Left lobe of liver (tissue), 2 donors: ENCODE measurements at places on chromosomes 6 and 20.

- DNase-seq = no peak
These were observed 255.4 kb downstream of the OGFRL1 start for GRCh38 chr6:71544028-71544427.

DNA sequence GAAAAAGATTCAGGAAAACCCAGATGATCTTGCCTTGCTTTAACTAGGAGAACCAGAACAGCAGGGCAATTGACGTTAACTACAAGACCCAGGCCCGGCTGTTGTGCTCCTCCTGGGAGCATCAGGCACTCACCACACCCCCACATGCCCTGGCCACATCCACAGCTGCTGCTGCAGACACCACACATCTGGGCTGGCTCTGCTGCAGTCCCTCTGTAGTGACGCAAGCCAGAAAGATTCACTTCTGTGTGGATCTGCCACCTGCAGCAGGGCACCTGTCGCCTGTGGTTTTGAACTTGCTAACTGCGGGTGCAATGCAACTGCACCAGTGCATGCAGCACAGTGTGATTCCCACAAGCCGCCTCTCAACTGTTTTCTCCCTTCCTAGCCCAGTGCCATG is 228.8 kb downstream of the SYNDIG1 start:
- peak; percentile 12 for DNase-seq

GRCh38 chr6:37516920-37517405 is 17.3 kb upstream of the CCDC167 start:
- no peak for DNase-seq

DNA sequence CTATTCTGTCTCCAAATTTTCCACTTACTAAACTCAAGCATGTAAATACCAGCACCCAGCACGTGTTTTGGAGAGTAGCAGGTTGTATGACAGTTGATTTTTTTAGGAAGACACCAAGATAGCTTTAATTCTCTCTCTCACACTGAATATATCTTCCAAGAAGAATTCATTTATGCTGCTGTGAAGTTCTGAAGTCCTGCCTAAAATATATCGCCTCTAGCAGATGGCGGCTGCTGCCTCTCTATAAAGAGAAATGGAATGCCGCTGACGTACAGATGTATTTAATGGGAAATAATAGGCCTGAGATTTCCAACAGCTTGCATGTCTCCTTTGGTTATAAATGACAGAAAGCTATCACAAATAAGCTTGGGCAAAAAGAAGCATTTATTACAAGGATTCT is 74.7 kb downstream of the PFDN4 start:
- DNase-seq = no peak

- peak; percentile 63 for DNase-seq
These were observed 132.8 kb downstream of the CDK19 start for GRCh38 chr6:110682460-110682853.

DNA sequence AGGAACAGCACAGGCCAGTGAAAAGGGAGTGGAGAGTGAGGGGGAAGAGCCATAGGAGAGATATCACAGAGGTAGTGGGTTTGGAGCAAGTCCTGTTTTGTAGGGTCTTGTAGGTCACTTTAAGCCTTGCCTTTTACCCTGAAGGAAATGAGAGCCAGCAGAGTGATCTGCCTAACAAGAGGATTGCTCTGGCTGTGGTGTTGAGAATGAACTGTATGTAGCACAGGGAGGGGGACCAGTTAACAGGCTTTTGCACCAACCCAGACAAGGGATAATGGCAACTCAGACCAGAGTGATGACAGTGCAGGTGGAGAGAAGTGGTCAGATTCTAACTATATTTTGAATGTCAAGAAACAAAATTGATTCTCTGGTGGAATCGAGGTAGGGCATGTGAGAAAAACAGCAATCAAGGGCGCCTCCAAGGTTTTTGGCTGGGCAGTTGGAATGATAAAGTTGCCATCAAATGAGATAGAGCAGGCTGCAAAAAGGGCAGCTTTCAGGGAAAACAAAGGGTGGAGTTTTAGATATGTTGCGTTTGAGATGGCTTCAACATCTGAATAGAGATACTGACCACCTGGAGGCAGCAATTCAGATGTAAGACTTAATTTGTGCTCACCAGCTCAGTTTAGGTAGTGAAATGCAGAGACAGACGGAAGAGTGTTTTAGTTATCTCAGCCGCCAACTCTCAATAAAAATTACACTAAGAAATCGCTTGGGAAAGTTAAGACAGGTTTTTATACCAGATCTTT is 134.4 kb upstream of the BTBD3 start:
- no peak for DNase-seq

DNA sequence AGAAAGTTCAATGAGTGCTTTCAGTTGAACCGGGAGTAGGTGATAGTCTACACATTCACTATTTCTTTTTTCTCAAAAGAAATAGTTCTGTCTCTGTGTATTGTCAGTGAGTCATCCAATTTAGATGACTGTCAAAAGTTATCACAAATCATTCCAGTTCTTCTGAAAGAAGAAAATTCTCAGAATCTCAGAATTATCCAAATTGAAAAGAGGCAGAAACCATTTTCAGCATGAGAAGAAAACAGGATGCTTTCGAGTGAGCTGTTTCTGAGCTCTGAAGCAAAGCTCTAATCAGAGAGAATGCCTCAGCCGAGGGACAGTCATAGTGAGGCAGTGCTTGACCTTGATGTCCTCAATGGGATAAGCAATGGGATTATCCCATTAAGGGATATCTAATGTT is 97.9 kb downstream of the HUS1B start:
- no peak for DNase-seq

DNA sequence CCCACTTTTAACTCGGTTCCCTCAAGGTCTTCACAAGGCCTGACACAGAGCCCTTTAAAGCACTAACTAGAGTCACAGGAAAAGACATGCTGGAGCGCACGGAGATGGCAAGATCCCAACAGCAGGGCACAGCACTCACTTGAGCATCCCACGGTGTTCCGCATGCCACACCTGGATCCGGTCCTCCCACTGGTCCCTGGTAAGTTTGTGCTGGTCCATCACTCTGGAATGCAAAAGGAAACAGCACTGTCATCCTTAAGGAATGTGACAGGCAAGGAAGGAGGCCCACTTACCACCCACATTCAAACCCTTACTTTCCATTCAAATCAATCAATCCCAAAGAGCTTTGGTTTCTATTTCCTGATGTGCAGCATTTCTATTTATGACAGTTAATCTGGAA is 34.7 kb downstream of the EZR start:
- DNase-seq = peak; percentile 34

DNA sequence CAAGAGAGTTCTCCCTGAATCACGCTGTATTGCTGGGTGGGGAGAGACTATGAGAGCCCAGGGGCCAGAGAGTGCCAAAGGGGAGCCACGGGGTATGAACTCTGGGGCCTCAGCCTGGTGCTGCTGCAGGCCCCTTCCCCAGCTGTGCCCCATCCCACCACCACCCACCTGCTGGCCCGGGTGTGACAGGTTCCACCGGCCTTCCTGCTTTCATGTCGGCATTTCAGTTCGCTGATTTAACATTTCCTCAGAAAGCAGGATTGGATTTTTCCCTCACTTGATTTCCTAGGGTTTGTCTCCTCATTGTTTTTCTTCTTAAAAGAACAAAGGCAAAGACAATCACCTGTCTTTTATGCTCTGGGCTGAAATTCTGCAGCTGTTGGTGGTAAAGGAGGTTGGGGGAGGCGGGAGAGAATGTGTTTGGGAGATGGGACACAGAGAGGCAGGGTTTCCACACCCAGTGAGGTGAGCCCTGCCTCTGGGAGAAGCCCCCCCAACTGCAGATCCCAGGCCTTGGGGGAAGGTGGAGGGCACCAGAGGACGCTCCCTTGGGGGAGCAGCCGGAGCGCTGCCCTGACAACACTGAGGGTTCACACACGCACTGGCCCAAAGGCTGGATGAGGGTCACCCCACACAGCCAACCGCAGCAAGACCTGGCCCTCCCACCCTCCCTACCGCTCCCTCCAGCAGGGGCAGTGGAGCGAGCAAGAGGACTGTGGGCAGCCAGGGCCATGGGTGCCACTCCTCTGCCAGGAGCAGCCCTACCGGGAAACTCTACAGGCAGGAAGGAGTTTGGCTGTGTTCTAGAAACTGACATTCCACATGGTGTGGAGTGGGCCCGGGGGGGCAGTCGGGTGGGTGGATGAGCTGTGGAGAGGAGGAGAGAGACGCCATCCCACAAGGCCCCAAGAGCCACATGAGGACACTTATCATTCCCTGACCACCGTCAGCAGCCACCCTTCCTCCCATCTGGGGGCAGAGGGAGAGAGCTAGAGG is 10.5 kb upstream of the MLN start:
- DNase-seq = no peak

DNA sequence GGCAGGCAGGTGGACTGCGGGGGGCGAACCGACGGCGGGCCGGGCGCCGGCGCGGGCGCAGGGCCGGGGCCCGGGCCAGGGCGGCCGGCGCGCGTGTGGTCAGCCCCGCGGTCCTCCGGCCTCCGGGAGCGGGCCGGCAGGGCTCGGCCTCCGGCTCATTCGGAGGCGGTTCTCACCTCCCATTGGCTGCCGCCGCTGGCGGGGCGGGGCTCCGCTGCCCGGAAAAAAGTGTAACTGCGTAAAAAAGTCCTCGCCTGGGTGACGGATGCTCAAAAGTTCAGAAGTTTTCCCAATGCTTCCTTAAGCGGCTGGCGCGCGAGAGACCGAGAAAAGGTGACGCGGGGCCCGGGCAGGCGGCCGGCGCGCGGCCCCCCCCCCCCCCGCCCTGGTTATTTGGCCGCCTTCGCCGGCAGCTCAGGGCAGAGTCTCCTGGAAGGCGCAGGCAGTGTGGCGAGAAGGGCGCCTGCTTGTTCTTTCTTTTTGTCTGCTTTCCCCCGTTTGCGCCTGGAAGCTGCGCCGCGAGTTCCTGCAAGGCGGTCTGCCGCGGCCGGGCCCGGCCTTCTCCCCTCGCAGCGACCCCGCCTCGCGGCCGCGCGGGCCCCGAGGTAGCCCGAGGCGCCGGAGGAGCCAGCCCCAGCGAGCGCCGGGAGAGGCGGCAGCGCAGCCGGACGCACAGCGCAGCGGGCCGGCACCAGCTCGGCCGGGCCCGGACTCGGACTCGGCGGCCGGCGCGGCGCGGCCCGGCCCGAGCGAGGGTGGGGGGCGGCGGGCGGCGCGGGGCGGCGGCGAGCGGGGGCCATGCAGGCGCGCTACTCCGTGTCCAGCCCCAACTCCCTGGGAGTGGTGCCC is at the start of gene FOXC1:
TSS of gene FOXC1 (plus strand) at position 268 of the 849 bp plus-strand sequence. CDS start at position 799, 531 bp downstream.
- peak; percentile 86 for DNase-seq

- no peak for DNase-seq
These were observed 25.5 kb upstream of the FKBP1A start for GRCh38 chr20:1418350-1418749.

GRCh38 chr20:15380770-15381169 is 1043.4 kb upstream of the FLRT3 start:
- DNase-seq = no peak

DNA sequence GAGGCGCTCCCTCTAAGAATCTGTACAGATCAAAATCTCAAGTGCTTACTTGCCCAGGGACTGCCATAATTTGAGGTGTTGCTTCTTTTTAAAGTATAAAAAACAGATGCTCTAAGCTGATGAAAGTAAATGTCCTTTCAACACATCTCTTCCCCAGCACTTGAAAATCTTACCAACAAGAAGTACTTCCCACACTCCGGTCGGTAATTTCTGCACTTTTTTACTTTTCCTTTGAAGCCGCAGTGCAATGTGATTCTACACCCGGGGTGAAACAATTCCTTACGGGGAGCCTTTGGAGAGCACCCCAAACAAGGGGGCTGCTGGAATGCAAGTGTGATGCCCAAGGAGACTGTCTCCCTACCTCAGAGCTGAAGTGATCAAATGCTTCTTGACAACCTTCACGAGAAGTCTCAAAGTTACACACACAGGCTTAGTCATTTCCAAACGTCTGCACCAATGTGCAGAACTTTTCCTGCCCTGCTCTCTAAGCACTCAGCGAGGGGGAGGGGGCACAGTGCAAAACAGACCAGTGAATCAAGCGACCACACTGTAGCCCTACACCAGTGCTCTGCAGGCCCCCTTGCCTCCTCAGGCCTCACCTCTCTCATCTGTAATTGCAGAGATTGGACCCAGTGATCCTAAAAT is 56.7 kb downstream of the ATXN1 start:
- no peak for DNase-seq

DNA sequence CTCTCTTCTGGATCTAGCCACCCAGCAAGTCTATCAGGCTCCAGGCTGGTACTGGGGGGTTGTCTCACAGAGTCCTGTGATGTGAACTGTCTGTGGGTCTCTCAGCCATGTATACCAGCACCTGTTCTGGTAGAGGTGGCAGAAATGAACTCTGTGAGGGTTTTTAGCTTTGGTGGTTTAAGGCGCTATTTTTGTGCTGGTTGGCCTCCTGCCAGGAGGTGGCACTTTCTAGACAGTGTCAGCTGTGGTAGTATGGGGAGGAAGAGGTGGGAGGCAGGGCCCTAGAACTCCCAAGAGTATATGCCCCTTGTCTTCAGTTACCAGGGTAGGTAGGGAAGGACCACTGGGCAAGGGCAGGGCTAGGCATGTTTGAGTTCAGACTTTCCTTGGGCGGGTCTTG is 75.8 kb downstream of the SNAP91 start:
- no peak for DNase-seq

DNA sequence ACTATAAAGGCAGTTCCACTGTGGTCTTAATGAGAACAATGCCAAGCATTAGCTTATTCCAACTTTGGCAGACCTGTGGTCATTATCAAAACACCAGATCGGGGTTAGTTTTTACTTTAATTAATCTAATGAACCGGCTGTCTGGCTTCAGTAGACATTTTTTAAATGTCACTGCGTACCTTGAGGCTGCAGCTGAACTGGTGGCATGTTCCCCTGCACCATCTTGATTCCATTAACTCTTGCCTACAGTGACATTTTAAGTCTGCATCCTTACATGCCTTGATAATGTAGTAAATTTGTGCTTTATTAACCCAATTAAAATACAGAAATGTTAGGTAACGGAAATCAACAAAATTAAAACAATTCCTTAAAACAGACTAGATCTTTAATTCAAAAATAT is 127.0 kb downstream of the KIF16B start:
- DNase-seq = no peak

- no peak for DNase-seq
These were observed 4.5 kb downstream of the RIPOR3 start for GRCh38 chr20:50686821-50687220.

GRCh38 chr6:163841326-163841725 is 426.8 kb downstream of the QKI start:
- DNase-seq = no peak

- DNase-seq = no peak
These were observed 238.8 kb upstream of the ECI2 start for GRCh38 chr6:4374216-4374615.

DNA sequence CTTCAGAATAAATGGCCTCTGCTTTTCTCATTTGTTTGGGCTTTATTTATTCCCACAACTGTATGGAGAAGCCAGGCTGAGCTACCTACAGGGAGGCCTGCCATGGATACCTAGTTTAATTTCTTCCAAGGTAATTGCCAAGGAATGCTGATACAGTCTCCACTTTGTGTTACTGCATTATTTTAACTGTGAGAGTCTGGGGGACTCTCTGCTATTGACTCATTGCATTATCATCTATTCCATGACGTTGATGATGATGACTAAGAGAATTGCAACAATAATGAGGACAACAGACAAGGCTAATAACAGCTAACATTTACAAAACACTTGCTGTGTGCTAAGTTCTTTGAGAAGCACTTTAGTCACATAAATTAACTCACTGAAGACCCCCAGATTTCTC is 88.3 kb upstream of the COL21A1 start:
- DNase-seq = no peak

GRCh38 chr20:37773291-37773826 is 79.5 kb downstream of the CTNNBL1 start:
- DNase-seq = no peak
